DMS79 (cell line): ENCODE measurements at places on chromosomes 16 and 17.

GRCh38 chr17:80886641-80887573 lies 104.7 kb upstream of the CHMP6 start:
- peak; percentile 31 for DNase-seq

GRCh38 chr17:38458521-38458920 lies 30.3 kb downstream of the ARHGAP23 start:
- no peak for DNase-seq

- no peak for DNase-seq
These were observed 163.4 kb downstream of the LAT start for GRCh38 chr16:29148131-29148691.

GRCh38 chr16:46797501-46797900 lies 33.5 kb downstream of the C16orf87 start:
- no peak for DNase-seq
